ENCODE measurements at places on chromosomes 4 and X. TPM values are rescaled to one million over a fixed set of nuclear protein-coding genes. Genes with fewer than 3 reads are reported as not detected.

SLC7A11 gene
- 0.93 TPM for total RNA-seq

SOWAHB gene
- total RNA-seq = 0.13 TPM

PFKFB1 gene
- 0.35 TPM for total RNA-seq

DRD5 gene
- total RNA-seq = 0.09 TPM

RGN gene
- 3.1 TPM for total RNA-seq

DNAAF6 gene
- total RNA-seq = not detected

TIGD4 gene
- 4.4 TPM for total RNA-seq

TRPC5OS gene
- total RNA-seq = 0.13 TPM

BMP3 gene
- 2.0 TPM for total RNA-seq

GPR34 gene
- 6.4 TPM for total RNA-seq
